HFFc6 (cell line): ENCODE measurements at places on chromosomes 6 and 20.
A peak's percentile ranks its signal among the peaks of the same experiment; 100 is the strongest.

DNA sequence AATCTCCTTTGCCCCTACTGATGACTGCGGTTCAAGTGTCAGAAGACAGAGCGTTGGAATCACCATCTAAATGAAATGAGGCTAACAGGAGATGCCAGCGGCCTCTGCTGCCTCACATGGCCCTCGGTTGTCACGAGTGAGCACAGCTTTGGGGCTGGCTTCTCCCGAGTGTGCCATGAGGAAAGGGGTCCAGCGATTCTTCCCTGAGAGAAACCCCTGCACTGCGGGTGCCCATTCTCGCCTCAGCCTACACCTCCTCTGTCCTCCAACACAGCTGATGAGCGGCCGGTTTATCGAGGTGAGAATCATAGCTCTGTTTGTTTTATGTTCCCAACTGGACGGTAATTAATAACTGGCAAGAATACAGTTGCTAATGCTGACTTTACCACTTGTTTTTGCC is 144.7 kb upstream of the RPS6KA2 start:
- no peak for DNase-seq

- no peak for DNase-seq
Measured at GRCh38 chr20:34781220-34781619, 44.2 kb downstream of the NCOA6 start.

DNA sequence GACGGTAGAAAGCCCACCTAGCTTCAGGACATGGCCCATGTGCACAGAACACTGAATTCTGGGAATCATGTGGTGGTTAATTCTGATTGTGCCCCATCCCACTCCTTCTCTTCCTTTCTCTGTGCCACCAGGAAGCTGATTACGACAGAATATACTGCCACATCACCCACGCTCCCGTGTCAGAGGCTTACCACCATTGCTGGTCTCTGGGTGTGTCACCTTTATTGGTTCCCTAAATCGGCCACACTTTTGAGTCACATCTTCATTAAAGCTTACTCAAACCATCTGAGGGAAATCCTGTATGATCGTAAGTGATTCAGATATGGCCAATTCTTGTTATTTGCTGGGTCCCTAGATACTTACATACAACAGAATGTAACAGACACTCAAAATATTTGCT is 3.1 kb downstream of the TRMT6 start:
- DNase-seq, result no peak

- peak; percentile 81 for DNase-seq
Measured at GRCh38 chr6:73985891-73986290, 289.9 kb downstream of the CD109 start.

GRCh38 chr6:711925-712324 is 19.0 kb upstream of the EXOC2 start:
- DNase-seq, result no peak

- DNase-seq, result no peak
Measured at GRCh38 chr6:88666901-88667300, 296.5 kb downstream of the RNGTT start.

DNA sequence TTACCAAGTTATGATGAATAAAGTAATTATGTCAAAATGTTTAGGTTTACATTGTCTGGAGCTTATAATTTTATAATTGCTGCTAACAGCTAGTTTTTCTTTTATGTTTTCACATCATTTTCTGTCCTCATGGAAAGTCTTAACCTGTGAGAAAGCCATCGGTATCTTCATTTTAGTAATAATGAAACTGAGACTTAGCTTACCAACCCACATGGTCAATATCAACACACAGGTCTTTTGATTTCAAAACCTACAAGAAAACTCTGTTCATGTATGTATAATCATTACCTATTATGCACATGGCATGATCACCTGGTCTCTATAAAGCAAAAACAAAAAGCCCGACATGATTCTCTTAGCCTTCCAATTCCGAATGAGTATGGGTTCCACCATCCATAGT is 61.9 kb downstream of the KCNQ5 start:
- no peak for DNase-seq

GRCh38 chr6:65719101-65719500 is 12.1 kb upstream of the EYS start:
- DNase-seq, result no peak

- DNase-seq, result no peak
Measured at GRCh38 chr6:157556671-157557430, 175.9 kb downstream of the ZDHHC14 start.

- peak; percentile 70 for DNase-seq
Measured at GRCh38 chr6:150169609-150170008, 26.8 kb downstream of the PPP1R14C start.

- DNase-seq, result no peak
Measured at GRCh38 chr6:132929141-132929540, 114.8 kb downstream of the RPS12 start.

DNA sequence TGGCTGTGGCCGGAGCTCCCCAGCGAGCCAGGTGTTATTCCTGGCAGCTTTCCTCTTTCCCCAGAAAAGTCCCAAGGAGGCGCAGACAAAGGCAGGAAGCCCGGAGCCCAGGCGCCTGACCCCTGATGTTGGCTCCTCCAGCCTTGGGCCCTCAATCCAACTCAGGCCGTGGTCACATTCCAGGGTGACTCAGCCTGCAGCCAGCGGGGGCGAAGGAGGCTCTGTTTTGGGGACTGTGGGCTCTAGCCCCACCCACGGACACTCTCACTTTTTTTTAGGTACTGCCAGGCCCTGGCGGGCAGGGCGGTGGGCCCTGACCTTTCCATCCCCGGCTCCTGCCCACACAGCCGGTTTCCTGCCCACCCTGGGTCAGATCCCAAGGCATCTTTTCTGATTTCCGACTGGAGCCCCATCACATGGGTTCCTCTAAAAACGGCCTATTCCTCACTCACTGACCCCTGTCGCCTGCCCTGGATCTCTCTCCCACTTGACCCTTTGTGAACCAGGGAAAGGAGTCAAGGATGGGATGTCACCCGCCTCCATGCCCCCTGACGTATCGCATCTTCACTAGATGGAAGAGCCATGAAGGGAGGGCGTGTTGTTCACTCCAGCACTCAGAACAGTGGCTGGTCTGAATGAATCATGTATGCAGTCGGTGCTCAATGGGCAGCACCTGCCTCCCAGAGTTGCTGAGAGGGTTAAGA is 5.5 kb downstream of the PTGIS start:
- DNase-seq, result peak; percentile 60

- peak; percentile 43 for DNase-seq
Measured at GRCh38 chr6:111551521-111552231, 54.0 kb downstream of the TRAF3IP2 start.

DNA sequence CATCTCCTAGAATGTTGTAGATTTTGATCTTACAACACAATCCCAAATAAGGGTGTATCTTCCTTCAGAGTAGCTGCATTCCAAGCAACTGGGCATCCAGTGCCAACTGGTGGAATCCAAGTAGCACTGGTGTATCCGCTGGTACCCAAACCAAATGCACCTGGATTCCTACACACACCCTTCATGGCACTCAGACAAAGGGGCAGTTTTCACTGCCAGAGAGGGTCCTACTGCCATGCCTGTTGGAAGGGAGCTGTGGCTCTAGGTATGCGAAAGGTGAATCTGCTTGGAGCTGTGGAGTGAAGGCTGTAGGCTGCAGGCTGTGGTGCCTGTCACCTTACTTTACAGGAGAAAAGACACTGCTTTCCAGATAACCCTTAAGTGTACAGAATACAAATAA is 17.0 kb upstream of the CLDN20 start:
- DNase-seq, result no peak

DNA sequence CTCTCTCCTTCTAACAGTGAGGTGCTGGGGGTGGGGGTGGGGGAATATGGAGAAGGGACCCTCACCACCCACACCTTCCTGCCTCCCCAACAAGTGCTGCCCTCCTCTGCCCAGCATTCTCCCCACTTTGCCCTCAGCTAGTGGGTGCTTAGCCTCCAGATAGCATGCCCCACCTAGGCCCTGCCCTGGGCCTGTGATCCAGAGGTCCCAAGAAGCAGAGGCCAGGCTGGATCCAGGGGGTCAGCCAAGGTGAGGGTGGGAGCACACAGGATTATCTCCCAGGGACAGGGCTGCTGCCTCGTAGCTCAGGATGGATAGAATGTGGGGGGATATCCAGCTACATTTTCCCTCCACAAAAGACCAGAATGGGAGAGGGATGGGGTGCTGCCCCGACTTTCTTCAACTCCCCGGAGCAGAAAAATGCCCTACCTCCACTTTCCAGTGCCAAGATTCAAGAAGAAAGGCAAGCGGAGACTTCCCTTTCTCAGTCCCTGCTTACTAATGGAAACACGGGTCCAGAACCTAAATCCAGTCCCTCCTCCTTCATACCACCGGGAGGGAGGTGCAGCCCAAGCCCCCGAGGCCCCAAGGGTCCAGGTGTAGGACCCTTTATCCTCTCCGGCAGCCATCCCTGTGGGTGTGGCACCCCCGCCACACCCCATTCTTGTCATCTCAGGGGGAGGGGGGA is 987 bp downstream of the ADISSP start:
- DNase-seq, result no peak

DNA sequence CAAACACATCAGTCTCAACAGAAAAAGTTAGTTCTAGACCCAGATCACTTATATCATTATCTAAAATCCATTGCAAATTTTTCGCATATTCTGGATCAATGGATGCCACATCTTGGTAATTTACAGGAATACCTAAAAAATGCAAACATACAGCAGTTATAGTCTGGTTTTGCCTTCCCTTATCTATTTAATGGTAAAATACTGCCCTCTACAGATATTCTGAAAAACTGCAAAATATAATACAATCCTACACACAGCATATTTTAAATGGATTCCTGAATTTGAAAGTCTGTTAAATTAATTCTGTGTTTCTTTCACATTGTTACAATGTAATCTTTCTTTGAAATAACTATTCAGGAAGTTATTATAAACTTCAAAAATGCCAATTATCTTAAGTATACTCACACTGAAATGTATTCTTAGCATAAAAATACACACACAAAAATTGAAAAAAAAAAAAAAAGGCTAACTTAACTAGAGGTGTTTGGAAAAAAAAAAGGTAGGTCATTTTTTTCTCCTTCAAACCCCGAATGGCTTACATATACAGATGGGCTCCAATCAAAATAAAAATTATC is 88.4 kb downstream of the HACE1 start:
- DNase-seq, result peak; percentile 34

DNA sequence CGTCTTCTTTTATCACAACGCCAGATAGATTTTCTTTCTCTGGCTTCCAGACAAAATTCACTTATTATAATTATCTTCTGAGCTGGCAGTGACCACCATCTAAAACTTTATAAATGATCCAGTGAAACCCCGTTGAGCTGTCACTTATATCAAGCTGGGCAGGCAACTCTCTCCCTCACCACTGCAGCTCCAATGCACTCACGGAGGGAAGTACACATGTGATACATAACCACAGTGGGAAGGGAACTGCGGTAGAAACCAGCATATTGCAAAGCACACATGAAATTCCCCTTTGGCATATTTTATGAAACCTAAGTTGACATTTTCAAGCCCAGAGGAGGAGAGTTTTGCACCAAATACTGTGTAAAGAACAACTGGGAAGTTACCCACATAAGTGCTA is 536.9 kb downstream of the HACE1 start:
- no peak for DNase-seq

- DNase-seq, result no peak
Measured at GRCh38 chr6:113190170-113190569, 667.0 kb upstream of the MARCKS start.

GRCh38 chr6:95093154-95093553 is 484.2 kb upstream of the MANEA start:
- DNase-seq, result no peak

GRCh38 chr6:106568530-106568929 is 60.8 kb downstream of the RTN4IP1 start:
- DNase-seq, result peak; percentile 23

DNA sequence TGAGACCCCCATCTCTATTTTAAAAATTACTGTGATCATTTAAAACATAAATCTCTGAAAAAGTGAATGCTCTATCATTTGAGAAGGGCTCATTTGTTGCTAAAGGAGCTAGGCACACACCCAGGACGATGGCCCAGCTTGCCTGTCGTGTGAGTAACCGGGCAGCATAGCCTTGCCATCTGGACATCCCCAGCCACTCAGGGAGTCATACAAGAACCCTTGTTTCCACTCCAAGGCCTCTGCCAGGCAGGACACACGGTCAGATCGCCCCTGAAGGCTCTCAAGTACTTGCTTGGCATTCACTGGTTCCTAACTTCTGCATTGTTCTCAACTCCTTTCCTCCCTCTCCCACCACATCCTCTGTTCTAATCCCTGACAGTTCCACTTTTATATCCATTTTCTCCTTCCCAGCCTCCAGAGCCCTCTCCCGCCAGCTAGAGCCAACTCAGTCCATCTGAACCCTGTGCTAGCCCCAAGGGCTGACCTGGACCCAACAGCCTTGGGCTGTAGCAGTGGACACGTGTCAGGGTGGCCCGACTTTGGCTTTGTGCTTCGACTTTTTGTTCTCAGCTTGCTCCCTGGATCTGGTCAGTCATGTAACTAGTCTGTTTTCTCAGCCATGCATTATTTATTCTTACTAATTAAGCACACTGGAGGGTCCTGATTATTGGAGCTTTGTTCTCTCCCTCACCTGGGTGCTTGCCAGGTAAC is 15.7 kb upstream of the EZR start:
- no peak for DNase-seq

DNA sequence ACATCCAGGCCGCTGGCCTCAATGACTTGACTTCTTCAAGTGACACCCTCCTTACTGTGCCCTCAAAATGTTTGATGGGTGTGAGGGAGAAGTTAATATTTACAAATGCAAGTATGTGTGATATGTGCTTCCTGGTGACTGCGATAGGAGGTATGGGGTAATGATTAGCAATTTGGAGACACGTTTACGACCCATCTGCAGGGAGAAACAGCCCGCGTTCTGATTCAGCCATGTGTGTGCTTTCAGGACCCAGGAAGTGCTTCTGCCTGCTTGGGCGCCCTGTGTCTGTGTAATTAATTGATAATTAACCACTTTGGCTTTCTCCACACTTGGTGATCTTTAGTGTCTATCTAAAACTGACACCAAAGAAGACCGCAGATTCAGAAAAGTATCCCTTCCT is 25.0 kb downstream of the SIRPA start:
- no peak for DNase-seq

DNA sequence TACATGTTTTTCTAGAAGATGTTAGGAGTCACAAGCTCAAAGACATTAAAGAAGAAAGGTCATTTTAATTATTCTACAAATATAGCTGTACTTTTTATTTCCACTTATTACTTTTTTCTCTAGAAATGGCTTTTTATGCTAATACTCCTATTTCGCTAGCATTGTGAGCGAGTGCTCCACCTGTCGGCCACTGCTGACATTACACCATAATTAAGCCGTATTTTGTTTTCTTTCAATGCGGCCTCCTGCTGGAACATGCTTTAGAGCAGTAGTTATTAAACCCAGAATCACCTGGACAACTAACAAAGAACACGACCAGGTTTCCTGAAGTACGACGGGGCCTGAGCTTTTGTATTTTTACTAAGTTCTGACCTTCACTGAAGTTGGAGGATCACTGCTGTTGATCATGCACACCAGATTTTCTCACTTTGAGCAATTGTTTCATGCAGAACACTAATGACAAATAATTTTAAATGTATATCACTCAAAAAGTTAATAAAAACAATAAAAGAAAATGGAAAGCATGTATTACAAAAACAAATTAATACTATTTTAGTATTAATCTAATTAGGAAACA is 74.1 kb upstream of the PAK5 start:
- DNase-seq, result peak; percentile 32
